Dermis microvascular lymphatic vessel endothelial cell (primary cell): ENCODE measurements at places on chromosomes 5 and 9.
A peak's percentile ranks its signal among the peaks of the same experiment; 100 is the strongest.

- no peak for DNase-seq
These were observed 35.6 kb upstream of the LMNB1 start for GRCh38 chr5:126741361-126741760.

DNA sequence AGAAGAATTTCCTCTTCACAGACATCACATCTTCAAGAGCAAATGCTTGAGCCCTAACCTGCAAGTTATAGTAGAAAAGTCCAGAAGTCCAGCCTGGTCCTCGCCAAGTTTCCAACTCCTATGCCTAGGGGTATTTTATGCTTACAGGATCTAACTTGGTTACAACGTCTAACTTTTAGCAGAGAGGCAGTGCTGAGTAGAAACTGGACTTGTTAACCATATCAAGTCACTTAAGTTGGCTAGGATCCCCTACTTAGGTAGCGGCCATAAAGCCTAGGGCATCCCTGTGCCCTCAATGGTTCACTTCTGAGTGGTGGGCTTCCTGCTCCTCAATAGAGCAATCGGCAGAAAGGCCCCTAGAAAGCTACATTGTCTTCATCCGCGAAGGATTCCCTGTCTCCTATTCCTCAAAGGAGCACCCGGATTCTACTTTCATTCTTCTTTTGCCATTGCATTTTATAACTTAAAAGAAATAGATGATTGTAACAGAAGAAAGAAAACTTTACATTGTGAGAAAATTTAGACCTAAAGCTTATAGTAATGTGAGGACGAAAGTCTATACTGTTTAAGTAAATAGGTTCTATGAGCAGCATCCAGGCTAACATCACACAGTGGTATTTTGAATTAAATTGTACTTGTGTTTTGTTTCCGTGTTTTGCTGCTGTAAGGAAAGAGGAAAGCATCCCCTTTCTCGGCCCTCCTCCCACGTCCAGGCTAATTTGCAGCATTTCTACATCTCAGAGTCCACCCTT is 1.3 kb upstream of the MTAP start:
- no peak for DNase-seq

DNA sequence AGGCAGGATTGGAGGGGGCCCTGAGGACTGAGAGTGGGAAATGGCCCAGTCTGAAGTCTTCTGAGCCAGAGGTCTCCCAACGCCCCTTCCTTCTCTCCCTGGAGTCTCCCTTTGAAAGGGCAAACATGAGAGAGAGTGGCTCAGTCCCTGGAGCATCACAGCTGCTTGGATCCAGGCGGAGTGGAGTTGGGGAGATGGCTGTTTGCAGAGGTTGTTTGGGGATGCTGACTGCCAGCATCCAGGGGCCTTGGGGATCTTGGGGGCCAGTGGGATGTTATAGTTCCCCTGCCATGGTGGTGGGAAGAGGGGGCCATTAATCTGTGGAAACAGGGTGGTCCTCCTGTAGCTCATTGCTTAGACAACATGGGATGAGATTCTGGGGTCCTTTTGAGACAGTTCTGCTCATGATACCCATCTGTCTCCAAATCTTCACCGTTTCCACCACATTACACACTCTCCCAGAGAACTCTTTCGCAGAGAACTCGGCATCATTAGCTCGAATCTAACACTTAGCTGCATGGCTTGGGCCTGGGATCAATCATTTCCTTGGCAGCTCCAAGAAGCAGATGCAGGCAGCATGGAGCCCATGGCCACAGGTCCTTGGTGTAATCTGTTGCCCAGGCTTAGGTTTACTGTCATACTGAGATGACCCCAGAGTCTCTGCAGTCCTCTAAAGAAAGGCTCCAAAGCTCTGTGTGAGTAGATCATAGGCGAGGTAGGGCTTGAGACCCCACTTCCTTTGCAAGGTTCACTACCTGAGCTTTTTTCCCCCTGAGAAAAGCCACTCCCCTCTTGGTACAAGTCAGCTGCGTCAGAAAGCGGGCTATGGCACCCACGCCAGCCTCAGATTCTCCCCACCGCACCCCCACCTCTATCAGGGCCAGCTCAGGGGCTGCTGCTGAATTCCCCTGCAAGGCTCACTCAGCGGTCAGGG is 54.4 kb upstream of the SH3PXD2B start:
- no peak for DNase-seq

DNA sequence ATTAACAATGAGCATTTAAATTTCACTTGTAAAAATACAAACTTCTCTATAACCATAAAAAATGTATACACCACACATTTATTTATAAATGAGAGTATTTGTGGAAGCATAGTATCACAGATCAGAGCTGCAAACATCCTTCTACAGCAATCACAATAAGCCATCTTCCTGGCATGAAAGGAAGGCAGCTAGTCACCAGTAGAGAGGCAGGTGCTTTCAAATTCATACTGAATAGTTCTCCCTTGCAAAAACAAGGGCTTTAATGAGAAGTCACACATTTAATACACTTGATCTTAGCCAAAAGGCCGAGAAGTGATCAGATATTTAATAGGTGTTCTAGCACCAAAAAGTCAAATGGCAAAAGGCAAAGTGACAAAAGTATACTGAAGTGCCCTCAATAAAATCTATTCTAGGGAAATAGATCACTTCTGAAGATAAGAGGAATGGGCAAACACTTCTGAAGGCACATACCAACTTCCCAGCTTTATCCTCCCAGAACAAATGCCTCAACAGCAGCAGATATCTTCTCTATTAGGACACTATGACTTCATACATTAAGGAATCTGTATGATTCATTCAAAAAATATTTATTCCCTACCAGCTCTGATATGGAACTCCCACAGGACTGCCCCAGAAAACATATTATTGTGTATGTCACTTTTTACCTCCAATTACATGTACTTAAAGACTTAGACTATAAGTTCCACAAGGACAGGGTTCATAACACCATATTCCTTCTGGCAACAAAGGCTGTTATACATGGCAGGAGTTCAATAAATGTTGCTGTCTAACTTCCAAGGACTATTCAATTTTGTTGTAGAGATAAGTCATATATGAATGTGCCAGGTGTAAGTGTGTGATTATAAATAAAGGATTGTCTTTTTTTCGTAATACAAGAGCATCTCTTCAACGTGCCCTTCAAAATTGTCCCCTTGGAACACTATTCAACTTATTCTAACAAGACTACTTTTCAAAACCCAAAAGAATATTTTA is 31.7 kb downstream of the MAPKAP1 start:
- peak; percentile 84 for DNase-seq

DNA sequence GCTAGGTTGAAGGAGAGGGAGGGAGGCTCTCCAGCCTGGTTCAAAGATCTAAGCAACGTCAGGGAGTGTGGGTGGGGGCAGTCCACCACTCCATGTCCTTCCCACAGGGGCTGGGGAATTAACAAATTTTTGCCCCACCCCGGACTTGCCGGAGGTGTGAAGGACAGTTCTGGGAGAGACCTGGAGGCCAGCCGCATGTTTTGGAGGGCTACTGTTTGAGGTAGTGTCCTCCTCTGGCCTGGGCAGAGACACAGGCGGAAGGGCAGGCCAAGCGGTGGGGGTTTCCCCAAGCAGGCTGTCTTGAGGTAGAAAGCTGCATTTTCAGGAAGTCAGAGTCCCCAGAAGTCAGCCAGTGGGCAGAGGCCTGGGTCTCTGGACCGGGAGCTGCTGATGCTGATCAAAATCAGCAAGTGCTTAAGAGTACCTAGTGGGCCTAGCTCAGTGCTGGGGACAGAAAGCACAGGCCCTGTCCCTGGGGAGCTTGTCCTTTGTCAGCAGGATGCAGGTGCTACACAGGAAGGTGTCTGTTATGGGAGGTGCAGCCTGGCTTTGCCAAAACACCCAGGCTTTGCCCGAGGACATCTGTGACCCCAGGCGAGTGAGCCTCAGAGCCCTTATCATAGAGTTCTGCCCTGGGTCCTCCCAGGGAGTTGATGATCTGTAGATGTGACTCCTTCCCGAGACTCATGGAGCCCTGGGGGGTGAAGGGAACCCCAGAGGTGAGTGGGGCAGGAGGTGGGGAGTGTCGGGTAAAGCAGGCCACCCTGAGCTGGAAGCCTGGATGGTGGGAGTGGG is 18.5 kb downstream of the JADE2 start:
- DNase-seq: no peak

DNA sequence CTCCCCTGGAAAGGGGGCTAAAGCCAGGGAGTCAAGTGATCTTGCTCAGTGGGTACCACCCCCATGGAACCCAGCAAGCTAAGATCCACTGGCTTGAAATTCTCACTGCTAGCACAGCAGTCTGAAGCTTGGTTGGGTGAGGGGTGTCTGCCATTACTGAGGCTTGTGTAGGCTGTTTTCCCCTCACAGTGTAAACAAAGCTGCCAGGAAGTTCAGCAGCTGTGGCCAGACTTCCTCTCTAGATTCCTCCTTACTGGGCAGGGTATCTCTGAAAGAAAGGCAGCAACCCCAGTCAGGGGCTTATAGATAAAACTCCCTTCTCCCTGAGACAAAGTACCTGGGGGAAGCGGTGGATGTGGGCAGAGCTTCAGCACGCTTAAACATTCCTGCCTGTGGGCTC is 17.1 kb upstream of the EPB41L4A start:
- DNase-seq: no peak

DNA sequence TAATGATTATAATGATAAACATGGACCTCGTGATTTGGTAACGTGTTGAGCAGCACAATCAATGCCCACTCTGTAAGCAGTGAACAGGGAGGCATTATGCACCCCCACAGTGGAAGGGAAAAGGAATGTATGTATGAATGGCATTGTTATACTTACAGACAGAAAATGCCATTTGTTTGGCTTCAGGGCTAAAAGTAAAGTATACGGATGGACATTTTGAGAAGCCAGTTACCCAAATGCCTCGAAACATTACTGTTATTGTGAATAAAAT is 260.2 kb upstream of the PPP1R2B start:
- no peak for DNase-seq

DNA sequence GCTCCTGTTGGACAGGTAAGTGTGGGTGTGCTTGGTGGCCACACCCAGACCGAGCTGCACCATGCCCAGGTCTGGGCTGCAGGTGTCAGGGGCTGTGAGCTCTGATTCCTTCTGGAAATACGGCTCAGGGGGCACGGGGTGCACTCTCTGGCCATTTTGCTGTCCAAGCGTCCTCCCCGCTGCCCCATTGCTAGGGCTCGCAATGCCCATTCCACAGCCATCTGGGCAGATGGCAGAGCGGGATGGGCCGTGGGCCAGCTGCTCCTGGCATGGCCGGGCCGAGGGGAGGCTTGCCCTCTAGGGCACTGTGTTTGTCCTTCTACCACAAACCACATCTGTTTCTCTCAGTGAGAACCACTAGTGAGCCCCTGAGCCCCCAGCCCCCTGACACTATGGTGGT is 67.9 kb upstream of the RXRA start:
- DNase-seq: no peak

GRCh38 chr5:154214371-154215106 is 24.0 kb downstream of the GALNT10 start:
- DNase-seq: no peak

GRCh38 chr5:61758711-61759110 is 426.7 kb downstream of the ZSWIM6 start:
- DNase-seq: no peak

- DNase-seq: no peak
These were observed 2.2 kb downstream of the CDH12 start for GRCh38 chr5:22850981-22851380.

GRCh38 chr9:69499959-69500358 is 172.2 kb downstream of the APBA1 start:
- DNase-seq: no peak

GRCh38 chr5:30561771-30562170 is 631.7 kb upstream of the CDH6 start:
- DNase-seq: no peak

GRCh38 chr9:137195525-137196220 is 4.9 kb downstream of the TPRN start:
- DNase-seq: no peak

GRCh38 chr5:55427157-55427556 is 107.6 kb downstream of the PLPP1 start:
- DNase-seq: peak; percentile 25

DNA sequence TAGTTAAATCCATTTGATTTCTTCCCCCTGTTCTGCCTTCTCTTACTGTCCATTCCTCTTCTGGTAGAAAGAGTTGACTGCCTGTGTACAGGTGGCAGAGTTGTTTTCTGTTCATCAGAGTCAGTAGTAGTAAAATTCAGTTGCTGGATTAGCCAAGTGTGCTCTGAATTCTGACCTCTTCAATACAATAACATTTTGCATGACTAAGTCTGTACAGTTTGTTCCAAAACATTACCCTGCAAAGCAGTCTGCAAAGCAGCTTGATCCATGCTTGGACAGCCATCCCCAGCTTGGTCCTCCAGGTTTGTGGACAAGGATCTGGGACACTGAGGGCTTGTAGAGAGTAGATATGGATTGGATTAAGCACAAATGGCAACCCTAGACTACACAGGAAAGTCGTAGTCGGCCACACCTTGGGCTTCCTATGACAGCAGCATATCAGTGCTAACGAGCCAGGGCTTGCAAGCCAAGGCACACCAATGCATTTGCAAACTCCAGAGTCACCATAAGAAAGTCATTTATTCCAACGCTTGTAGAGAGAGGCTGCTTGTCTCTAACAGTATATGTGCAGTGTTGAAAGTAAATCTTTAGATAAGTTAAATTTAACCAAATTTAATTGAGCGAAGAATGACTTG is 25.2 kb downstream of the IL12B start:
- DNase-seq: no peak

- DNase-seq: no peak
These were observed 366.9 kb upstream of the ZNF608 start for GRCh38 chr5:125113328-125113727.

DNA sequence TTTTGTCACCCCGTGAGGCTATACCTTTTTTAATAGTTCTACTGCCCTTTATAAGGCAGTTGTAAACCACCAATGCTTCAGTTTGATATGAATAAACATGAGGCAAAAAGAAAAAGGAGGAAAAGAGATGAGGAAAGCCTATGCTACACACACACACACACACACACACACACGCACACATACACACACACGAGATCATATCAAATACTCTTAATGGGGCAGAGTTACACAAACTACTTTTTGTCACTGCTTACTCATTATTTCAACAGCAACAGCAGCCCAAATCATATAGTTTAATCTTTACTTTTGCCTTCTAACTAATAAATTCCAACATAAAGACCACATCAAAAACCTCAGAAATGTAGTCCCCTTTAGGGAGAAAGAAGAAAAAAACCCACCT is 116.8 kb upstream of the PAM start:
- DNase-seq: no peak

- no peak for DNase-seq
These were observed 37.6 kb downstream of the ROPN1L start for GRCh38 chr5:10479154-10479721.

DNA sequence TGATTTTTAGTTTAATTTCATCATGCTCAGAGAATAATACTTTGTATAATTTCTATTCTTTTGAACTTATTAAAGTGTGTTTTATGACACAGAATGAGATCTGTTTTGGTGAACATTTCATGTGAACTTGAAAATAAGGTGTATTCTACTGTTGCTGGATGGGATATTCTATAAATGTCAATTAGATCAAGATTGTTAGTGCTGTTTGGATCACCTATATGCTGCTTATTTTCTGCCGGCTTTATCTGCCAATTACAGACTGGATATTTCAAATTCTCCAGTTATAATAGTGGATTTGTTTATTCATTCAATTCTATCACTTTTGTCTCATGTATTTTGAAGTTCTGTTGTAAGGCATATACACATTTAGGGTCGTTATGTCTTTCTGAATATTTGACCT is 720.7 kb upstream of the RIOK2 start:
- DNase-seq: no peak

GRCh38 chr9:104386013-104386412 is 118.0 kb upstream of the OR13F1 start:
- no peak for DNase-seq

- no peak for DNase-seq
These were observed 20.8 kb downstream of the TMEM245 start for GRCh38 chr9:109098960-109099308.

- DNase-seq: no peak
These were observed 25.9 kb downstream of the SPARC start for GRCh38 chr5:151660616-151661495.
